ENCODE measurements at places on chromosomes 2 and 18.

DNA sequence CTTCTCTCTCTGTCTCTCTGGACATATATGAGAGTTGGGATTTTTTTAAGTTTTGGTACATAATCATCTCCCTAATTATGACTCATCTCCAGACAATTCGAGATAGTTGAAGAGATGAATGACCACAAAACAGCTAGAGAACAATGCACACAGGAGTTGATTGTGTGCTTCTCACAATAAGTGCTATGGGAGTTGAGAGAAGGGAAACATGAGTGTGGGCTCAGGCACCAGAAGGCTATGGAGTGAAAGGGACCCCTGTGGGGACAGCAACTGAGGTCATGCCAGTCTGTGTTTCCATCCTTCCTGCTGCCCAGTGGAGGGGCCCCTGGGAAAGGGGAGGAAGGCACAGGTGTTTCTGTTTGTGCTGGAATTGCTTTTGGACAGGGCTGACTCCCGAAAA is 6.5 kb upstream of the YWHAQ start:
- DNase-seq: no peak

DNA sequence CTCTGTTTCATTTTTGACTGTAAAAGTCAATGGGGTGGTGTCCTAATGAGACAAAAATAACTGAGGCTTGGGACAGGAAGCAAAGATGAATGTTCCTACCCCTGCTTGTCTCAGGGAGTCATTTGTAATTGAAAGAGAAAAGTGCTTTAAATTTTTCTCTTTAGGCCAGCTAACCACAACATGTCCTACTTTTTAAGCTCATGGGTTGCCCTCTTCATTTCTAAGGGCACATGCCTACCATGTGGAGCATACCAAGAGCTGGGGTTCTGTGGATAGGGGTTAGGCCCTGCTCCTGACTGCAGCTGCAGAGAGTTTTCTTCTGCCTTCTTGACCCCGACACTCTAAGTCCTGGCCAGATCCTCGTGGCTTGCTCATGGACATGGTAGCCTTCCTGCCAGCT is 96.8 kb upstream of the ARL4C start:
- DNase-seq: no peak

GRCh38 chr2:164061129-164061746 is 325.4 kb upstream of the FIGN start:
- DNase-seq: peak; percentile 58

GRCh38 chr2:15982285-15983044 is 42.1 kb downstream of the MYCN start:
- no peak for DNase-seq

DNA sequence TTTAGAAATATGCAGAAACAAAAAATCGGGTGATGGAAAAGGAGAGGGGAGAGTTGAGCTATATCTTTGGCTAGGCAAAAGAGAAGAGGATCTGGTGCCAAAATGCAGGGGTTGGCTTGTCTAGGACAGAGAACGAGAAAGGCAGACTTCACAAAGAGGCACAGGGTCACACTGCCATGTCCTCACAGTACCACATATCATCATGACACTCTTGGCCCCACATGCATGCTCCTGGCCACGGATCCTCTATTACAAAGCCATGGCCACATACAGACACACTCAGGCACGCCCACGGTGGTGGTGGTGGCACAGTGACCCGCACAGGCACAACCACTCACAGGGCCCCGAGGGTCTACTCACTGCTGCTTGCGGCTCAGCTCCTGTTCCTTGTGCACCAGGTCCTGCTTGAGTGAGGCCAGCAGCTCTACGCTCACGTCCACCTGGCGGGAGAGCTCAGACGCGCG is 15.9 kb downstream of the FBXO41 start:
- no peak for DNase-seq

DNA sequence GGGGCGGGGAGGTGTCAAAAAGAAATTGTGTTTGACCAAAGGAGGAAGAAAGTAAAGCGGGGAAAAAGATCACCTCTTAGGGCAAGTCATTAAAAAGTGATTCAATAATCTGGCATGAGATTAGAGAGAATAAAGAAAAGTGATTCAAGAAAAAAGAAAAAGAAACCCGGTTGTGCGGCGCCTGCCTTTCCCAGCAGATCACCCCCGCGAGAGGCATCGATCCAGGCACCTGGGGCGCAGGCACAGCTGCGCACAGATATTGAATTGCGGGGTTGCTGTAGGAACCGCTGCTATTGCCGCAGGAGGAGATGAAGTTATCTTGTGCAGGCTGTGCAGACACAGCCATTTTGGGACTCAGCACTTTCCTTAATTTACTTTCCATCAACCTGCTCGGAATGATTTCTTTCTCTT is 71.2 kb downstream of the PLB1 start:
- peak; percentile 34 for DNase-seq

DNA sequence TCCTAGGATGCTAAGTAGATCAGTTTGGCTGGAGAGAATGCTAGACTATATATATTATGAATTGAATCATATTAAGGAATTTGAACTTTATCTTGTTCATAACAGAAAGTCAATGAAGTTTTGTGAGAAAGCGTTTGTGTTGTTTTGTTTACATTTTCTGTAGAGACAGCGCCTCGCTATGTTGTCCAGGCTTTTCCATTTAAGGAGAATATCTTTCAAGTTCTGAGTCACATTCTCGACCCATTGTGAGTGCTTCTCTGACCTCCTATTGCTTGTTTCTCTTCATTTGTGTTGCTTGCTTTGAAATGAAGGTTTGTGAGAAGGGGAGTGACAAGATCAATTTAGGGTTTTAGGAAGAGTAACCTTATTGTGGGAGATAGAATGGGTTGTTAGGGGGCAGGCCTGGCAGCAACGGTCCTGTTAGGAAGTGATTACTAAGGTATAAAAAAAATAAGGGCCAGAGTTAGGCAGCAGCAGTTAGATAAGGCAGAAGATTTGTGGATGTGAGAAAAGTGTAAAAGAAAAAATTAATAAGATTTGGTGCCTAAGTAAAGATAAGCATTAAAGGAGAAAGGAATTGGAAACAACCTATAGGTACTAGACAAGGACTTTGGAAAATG is 47.6 kb upstream of the ACVR1 start:
- DNase-seq: no peak

- DNase-seq: no peak
These were observed 94.8 kb upstream of the CXCR4 start for GRCh38 chr2:136212426-136213378.

DNA sequence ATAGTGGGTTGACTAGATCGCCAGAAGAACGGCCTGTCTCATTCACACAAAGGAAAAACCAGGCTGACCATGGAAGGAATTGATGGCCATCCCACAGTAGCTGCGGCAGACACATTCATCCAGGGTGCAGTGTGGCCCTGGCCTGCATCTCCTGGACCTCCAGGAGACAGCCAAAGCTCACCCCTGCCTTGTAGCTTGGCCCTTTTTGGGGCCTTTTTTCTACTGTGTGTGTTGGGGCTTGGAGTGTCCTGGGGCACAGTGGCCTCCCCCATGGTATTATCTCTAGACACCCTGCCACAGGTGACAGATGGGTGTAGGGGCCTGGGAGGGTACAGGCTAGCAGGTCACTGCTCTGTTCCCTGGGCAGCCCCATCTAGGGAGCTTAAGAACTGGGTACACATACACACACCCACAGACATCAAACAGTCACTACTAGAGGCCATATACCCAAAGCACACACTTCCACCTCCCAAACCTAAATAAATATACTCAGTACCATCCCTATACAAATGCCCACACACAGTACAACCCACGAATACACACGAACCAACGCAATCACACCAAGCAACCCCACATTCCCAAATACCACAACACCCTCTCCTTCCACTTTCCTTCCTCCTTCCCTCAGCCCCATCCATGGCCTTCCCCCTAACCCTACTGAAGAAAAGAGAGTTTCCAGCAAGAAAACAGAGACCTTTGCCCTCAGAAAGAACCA is 8.6 kb downstream of the EN1 start:
- no peak for DNase-seq

DNA sequence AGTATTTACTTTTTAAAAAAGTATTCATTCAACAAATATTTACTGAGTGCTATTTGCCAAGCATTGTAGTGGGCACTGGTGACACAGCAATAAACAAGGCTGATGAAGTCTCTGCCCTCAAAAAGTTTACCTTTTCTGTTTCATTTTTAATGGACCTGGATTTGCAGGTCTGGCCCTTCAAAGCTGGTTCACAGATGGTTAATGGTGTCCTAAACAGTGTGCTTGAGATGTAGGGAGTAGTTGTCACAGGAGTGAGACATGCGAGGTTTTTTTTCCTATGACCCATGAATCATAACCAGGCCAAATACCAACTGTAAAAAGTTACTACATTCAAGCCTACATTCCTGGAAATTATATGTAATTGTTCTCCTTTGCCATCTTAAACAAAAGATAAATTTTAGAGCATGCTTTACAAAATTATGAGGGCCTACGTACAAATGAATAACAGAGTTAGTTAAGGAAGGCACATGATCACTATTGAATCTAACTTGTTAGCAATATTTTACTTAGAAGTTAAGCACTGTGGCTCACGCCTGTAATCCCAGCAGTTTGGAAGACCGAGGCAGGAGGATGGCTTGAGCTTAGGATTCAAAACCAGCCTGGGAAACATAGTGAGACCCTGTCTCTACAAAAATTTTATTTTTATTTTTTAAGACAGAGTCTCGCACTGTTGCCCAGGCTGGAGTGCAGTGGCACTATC is 223.9 kb downstream of the MBD5 start:
- DNase-seq: no peak

GRCh38 chr2:164802095-164802707 is 39.4 kb downstream of the COBLL1 start:
- no peak for DNase-seq
